ENCODE measurements at places on chromosomes 4 and X.

DNA sequence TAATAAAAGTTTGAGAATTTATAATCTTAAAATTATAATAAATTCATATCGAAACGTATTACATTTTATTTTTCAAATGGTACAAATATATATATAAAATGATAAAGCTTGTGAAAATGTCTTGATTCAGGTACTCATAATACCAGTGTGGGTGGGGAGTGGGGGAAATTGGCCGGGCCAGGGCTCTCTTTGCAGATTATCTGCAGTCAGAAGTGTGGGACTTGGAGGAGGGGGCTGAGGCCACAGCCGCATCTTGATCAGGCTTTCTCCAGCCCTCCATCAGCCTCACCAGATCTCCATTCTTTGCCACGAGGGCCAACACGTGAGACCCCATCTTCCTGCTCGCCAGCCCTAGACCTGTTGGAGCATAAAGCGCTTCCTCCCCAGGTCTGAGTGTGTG is 86.7 kb downstream of the STIM2 start:
- DNase-seq: no peak

- DNase-seq: no peak
Observed at GRCh38 chr4:139374251-139374650, 72.0 kb upstream of the NDUFC1 start.

DNA sequence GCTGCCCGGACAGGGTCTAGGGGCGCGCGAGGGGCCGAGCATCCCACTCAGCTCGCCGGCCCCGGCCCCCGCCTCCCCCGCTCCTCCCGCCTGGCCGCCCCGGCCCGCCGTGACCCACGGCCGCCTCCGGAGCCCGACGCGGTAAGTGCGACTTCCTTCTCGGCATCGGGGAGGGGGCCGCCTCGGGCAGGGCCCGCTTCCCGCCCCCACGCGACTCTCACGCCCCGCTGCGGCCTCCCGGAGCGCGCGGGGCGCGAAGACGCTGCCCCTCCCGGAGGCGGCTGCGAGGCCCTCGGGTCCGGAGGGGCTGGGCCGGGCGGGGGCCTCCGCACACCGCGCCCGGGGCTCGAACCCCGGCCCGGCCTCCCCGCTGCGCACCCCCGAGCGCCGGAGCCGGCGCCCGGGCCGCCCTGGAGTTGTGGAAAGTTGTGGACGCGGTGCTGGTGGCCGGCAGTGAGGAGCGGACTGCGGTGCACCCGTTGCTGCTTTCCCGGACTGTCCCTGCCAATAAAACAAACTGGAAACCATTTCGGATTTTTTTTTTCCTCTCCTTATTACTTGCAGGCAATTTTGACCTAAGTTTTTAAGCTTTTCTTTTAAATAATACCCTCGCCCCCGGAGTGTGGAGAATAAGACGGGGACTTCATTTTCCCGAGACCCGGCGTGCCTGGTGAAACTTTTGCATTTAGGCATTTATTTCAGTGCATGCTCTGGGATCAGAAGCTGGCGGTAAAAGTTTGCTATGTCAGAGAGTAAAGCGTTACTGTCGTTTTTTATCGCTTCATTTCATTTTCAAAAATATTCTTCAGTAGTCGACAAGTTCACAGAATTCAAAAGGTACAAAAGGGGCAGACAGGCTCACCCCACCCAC is 13.0 kb upstream of the TMEM156 start:
- no peak for DNase-seq

GRCh38 chr4:12360391-12360790 is 931.7 kb upstream of the HS3ST1 start:
- DNase-seq: no peak

DNA sequence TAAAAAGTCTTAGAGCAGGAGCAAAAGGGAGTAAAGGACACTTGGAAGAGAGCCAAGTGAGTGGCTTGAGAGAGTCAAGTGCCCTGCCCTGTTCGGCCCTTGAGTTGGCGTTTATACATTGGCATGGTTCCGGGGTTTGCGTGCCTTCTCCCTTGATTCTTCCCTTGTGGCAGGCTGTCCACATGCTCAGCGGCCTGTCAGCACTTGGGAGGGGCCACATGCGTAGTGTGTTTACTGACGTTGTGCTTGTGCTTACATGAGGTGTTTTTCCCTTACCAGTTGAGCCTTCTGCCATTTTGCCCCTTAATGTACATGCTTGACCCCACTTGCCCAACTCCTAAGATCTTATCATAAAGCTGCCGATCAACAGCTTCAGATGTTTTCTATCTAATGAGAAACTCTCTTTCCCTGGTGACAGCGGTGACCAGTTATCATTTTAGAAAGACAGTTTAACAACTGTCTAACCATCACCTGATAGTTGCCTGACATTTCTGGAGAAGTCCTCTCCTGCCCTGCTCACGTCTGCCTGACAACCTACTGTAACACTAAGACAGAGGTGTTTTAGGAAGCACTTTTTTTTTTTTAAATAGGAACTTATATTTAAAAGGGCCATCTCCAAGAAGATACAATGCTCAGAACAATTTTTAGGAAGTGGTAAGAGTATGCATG is 49.5 kb upstream of the GC start:
- no peak for DNase-seq

- no peak for DNase-seq
Observed at GRCh38 chrX:94645726-94646125, 971.7 kb downstream of the FAM133A start.
